Renal cortical epithelial cell (primary cell): ENCODE measurements at places on chromosomes 16 and 17. TPM values are rescaled to one million over a fixed set of nuclear protein-coding genes. Genes with fewer than 3 reads are reported as not detected.
A peak's percentile ranks its signal among the peaks of the same experiment; 100 is the strongest.

The HOXB9 gene
- 17.5 and 49.2 TPM in 2 replicates for total RNA-seq

DNA sequence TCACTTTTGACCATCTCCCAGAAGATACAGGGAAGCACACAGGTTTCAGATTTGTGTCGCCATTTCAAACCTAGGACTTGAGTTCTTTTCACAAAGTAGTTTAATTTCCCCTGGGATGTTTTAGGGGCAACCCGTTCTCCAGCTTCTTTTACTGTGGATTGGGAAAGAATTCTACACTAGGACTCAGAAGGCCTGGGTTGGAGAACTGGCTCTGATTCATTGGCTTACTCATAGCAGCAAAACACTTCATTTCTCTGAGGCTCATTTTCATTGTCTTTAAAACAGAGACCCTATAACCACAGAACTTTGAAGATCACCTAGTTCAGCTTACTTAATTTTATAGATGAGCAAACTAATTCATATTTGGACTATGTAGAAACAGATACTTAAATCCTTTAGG, 175.9 kb upstream of the SALL1 start:
- peak; percentile 84 for DNase-seq

DNA sequence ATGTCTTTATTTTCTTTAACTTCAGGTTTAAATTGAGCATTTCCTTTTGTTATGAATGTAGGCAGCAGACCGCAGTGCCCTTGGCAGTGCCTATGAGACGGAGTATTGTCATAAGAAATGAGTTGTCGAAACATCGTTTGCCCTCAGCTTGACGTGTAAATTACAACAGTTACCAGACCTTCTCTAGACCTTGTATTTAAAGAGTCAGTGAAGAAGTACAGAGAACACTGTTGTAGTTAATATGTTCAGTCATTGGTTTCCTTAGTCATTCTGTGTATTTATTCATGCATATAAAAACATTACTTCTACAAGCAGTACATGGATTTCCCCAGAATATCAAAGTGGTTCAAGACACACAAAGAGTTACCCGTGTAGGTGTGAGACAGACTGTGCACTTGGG, 19.0 kb downstream of the IRF8 start:
- DNase-seq = peak; percentile 92

DNA sequence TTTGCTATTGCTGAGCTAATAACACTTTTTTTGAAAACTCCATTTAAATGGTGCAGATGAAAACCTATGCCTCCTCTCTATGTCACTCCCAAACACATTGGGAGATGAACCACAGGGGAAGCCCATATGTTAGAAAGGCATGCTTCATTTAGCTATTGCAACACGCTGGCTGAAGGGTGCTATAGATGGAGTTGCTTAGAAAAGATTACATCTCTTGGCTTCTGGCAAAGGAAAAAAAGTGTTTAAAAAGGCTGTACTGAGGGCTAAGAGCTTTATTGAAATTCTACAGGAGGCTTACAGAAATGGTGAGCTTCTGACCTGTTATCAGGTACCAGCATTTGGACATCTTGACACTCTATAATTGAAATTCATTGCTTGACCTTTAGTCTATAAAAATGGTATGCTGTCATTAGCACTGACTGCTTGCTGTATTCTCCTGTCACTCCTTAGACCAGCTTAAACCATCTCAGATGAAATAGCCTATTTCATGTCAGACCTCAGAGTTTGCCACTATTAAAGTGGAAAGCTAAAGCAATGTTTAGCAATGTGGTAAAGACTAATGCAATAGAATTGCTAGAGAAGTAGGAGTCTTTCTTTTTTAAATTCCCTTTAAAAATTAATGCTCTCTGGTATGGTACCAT, 503.9 kb downstream of the CDH11 start:
- no peak for DNase-seq

DNA sequence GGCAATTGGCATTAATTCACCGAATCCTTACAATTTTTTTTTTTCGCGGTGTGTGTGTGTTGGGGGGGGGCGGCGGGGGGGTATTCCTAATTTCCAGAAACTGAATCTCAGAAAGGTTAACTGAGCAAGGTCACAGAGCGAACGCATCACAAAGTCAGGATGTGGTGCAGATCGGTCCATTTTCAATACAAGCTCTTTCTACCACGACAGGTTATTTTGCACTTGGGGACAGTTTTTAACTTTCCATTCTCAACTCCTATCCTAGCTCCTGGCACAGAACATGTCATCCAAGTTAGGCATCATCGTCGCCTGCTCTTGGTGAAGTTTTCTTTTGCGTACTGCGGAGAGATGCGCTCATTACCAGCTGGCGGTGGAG, 15.4 kb upstream of the ERN1 start:
- DNase-seq = no peak

DNA sequence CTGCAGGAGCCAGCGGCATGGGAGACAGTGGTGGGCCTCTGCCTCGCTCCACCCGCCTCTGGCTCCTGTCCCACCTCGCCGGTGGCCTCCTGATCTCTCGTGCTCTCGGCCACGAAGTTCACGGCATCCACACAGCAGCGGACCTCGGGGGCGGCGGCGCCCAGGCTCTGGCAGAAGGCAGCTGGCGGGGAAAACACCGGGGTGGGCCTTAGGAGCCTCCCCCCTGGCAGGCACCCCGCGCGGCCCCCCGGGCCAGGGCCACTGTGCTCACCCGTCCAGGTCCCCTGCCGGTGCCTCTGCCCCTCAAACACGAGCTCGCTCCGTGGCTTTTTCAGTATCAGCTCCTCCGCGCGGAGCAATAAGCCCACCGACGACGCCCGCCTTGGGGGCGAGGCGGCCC, 409 bp upstream of the C17orf107 start:
- no peak for DNase-seq
